Activated CD4-positive, alpha-beta T cell treated with anti-CD3 and anti-CD28 coated beads, Interleukin-2, amount 50 U/mL, for 4 hours (primary cell): ENCODE measurements at places on chromosomes 1 and 21.
A peak's percentile ranks its signal among the peaks of the same experiment; 100 is the strongest.

GRCh38 chr1:94741996-94742395, 78.2 kb upstream of the SLC44A3 start:
- no peak for DNase-seq

DNA sequence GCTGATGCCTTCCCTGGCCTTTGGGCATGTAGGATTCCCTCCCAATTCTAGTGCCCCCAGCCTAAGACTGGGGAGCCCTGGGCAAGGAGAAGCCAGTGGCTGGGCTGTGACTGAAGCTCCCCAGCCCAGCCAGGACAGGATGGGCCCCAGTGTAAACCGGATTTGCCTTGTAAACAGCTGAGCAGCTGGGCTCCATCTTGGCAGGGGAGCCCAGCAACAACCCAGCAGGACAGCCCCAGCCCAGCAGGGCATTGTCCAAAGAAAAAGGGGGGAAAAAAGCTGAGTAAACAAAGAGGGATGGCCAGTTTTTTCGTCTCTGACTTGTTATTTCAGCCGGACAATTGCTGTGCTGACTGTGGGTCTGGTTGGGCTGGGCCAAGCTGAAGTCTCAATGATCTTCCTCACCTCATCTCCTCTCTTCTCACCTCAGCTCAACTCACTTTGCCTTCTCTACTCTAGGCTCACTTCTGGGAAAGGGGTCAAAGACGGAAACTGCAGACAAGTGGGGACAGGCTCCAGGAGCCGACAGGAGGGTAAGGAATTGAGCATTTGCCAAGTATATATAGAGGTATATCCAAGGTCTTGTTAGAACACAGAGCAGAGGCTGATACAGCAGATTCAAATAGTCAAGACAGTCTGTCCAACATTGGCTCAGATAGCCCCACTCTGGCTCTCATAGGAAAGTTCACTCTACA, 97.7 kb downstream of the TMEM53 start:
- no peak for DNase-seq

GRCh38 chr1:20386323-20387081, 95.8 kb downstream of the VWA5B1 start:
- no peak for DNase-seq

DNA sequence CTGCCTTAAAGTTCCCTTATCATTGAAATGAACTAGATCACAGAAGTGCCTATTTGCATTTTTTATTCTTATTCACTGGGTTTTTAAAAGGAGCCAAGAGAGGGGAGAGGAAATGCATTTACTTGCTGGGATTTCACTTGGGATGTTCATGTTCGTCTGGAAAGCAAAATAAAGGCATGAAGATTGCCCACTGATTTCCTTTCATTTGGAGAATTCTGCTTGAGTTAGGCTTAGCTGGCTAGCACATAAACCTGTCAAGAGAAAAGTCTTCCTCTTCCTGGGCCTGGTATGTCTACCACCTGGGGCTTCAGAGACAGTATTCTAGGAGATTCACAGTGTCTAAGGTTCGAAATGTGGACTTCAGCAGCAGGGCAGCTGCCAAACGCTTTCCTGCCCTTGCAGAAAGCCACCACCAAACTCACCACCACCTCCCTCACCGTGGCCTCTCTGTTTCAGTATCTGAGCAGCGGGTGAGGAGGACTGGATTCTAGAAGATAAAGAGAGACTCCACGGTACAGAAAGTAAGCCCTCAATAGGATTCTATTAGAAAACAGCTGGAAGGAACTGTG, 44.5 kb downstream of the HIVEP3 start:
- DNase-seq, result no peak

- DNase-seq, result no peak
Observed at GRCh38 chr1:32871364-32872191, 866 bp upstream of the FNDC5 start.

GRCh38 chr1:155178441-155179111, 4.9 kb downstream of the TRIM46 start:
- no peak for DNase-seq

DNA sequence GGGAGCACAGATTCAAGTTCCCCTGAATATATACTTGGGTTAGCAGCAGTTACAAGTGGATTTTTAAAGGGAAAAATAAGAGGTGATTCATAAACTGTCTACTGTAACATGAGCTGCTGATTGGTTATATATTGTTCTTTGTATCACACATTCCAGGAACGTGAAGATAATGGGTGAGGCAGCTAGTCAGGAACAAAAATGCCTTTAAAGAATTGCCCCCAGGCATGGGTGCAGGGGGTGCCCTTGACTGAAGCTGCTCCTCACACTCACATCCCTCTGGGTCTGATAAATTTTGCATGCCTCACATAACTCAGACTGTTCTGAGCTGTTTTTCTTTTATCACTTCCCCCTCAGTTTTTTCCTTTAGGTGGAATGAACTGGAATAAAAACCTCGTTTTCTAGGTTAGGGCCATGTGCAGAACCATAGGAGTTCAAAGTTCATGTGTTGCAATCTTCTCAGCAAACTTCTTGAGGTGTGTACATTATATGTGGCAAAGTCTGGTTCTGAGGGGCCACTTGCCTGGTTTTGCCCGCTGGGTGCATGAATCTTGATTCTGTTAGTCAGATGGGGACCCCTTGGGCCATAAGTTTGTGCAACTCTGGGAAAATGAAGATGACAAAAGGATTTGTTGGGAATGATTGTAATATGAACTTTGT, 21.1 kb downstream of the TBX19 start:
- DNase-seq, result no peak

GRCh38 chr1:29317063-29317915, 81.0 kb downstream of the PTPRU start:
- no peak for DNase-seq

GRCh38 chr1:54136269-54136896, 16.4 kb downstream of the CDCP2 start:
- no peak for DNase-seq

GRCh38 chr1:39216771-39217170, 12.3 kb downstream of the MACF1 start:
- DNase-seq, result no peak

DNA sequence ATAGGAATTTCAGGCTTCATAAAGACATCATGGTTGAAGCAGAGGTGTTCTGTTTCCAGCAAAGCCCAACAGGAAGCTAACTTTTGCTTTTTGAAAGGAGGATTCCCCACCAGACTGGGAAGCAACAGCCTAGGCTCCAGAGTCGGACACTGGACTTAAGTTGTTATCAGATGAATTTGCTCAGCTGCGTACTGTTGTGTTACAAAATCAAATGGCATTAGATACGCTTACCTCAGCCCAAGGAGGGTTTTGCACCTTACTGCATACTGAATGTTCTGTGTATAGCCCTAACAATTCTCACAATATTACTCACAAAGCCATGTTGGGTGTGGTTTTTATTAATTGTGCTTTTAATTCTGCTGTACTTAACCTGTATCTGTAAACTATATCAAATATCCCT, 547 bp upstream of the CHIA start:
- no peak for DNase-seq

- DNase-seq, result no peak
Observed at GRCh38 chr1:213089924-213090677, 39.1 kb downstream of the RPS6KC1 start.

- peak; percentile 61 for DNase-seq
Observed at GRCh38 chr1:150009604-150010392, 728 bp downstream of the OTUD7B start.

GRCh38 chr1:39701049-39701439, 9.8 kb upstream of the HPCAL4 start:
- DNase-seq, result no peak

DNA sequence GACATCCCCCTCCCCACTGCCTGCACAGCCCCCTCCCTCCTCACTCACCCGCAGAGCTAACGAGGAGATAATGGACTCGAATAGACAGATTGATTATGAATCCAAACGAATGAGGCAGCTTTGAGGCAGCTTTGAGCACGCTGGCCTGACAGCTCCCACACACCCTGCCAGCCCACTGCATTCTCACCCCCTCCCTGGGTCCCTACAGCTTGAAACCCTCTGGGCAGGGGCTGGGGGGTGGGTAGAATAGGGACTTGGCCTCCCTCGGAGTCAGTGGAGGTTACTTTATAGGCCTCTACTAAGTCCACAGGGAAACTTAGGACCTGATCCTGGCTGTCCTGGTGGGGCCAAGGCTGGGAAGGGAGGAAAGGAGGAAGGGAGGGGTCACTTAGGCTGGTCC, 1.9 kb downstream of the NTRK1 start:
- DNase-seq, result no peak

DNA sequence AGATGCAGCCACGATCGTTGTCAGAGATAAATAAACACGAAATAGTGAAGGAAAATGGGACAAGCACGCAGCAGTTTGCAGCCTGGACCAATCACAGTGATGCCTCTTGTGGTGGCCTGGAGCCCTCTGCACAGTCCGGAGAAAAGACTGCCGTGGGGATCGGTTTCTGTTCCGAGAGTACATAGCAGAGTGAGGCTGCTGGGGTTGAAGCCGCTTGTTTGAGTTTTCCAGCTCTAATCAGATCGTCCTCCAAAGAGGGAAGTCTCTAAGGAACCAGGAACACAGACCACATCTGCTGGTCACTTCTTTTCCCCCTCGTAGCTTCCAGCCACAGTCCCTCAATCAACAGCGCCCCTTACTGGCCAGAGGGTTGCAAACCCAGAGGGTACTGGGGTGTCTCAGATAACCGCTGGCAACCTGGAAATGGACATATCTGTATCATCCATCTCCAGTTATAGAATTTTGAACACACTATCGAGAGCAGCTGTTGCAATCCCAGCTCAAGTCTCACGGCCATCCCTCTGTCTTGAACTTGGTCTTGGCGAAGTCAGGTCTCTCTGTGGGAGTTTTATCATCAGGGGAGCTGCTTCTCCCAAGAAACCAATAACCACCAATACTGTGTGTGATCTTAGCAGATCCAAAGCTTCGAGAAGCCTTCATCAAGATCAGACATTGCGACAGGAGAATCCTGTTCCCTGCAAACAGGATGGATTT, 57.4 kb downstream of the OLIG1 start:
- DNase-seq, result peak; percentile 42

GRCh38 chr21:42666023-42666747, 12.8 kb downstream of the PDE9A start:
- DNase-seq, result no peak

GRCh38 chr1:204592246-204592948, 76.2 kb downstream of the MDM4 start:
- DNase-seq, result no peak

DNA sequence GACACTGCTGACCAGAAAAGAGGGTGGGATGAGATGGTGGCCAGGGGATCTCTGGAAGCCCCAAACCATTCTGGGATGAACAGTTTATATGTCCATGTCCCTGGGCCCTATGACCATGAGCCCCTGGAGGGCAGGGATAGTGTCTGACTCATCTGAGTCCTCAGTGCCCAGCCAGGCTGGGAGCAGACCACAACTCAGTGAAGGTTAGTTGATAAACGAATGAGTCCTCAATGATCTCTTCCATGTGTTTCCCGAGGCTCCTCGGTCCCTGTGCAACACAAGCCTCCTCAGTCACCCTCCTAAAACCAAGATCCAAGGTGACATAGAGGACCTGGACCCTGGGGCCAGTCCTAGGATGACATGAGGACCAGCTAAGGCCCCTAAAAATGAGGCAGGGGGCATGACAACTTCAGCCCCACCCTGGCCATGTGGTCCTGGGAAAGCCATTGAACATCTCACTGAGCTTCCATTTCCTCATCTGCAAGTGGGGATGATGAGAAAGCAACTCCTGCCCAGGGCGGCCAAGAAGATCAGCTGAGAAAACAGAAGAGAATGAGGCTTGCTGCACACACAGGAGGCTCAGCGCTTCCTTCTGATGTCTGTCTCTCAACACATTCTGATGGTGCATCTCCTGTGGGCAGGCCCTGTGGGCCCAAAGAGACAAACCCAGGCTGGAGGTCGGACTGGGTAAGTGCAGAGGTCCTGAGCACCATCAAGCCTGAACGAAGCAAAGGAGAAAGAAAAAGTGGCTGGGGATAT, 86.3 kb downstream of the GLIS1 start:
- DNase-seq, result no peak

GRCh38 chr21:45200581-45201296, 87.0 kb downstream of the POFUT2 start:
- no peak for DNase-seq

GRCh38 chr1:48955774-48956173, 179.1 kb upstream of the BEND5 start:
- no peak for DNase-seq

GRCh38 chr1:18481190-18481920, 625 bp downstream of the KLHDC7A start:
- DNase-seq, result no peak

- no peak for DNase-seq
Observed at GRCh38 chr1:179017383-179018326, 8.0 kb upstream of the FAM20B start.

- DNase-seq, result no peak
Observed at GRCh38 chr1:173863224-173864161, 4.3 kb downstream of the GAS5 start.

DNA sequence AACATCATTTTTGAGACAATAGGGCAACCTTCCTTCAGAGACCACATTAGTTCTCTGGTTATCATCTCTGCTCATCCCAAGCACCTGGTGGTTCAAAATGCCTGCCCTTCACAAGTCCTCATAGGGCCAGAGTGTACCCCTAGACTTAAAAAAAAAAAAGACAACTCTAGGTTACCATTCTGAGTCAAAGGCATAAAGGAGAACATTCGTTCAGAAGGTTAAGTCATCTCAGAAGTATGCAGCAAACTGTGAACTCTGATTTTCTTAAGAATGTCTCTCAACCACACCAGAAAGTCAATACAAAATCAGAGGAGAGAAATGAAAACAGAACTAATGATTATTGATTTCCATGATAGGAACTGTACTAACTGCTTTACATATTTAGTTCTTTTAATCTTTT, 9.2 kb upstream of the BEND5 start:
- DNase-seq, result no peak

DNA sequence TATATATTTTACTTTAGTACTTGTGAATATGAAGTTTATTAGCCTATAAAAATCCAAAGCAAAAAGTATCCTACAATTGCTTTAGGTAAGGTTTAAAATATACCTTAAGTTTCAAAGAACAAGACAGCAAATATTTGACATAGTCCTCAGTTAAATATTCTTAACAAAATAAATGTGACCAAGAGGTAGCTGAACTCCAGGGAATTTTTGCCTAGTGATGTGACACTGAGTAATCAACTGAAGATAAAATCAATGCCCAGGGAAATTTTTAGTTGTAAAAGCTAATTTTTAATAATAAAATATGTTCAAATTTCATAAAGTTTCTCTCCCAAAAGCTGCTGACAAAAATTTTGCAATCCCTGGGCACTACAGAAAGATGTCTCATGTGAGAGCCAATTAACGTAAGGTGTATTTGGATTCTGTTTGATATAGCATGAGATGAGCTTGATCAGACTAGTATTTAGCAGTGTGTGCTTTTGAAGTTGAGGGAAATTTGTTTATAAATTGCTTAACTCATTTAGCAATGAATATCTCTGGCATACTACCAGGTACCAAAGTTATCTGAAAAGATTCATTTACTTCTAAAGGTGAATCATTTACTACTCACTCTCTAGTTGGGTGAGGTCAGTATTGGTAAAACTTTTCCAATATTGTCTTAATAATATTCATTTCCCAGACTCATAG, 80.2 kb upstream of the PALMD start:
- DNase-seq, result no peak

GRCh38 chr1:116508984-116509980, 61.5 kb downstream of the CD58 start:
- DNase-seq, result peak; percentile 35

GRCh38 chr1:148372731-148373130, 110.4 kb downstream of the PPIAL4G start:
- DNase-seq, result peak; percentile 43
